ENCODE measurements at places on chromosomes 4 and X.

GRCh38 chr4:120693816-120694215, 228.7 kb downstream of the PRDM5 start:
- DNase-seq: no peak

DNA sequence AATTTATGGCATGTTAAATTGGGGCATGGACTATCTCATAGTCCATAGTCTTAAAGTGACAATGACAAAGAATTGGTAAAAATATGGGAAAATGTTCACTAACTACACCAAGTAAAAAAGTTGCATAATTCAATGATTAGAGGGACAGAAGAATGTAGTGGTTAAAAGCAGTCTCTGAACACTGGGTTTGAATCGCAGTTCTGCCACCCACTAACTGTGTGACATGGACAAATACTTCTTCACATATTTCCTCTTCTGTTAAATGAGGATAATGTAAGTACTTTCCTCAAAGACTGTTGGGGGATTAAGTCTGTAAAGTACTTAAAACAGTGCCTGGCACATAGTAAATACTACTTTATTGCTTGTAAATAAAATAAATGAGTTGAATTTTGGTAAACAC, 15.3 kb downstream of the COQ2 start:
- peak; percentile 47 for DNase-seq

GRCh38 chr4:16224264-16225166, 1.8 kb downstream of the TAPT1 start:
- DNase-seq: no peak

- DNase-seq: peak; percentile 94
These were observed 654.4 kb downstream of the IQCM start for GRCh38 chr4:149161247-149161646.

- peak; percentile 71 for DNase-seq
These were observed 68.7 kb downstream of the APBB2 start for GRCh38 chr4:41145571-41146078.

GRCh38 chrX:137194164-137194563, 160.4 kb upstream of the GPR101 start:
- DNase-seq: no peak

GRCh38 chrX:116449156-116449555, 12.8 kb downstream of the SLC6A14 start:
- DNase-seq: no peak

- DNase-seq: no peak
These were observed 53.0 kb upstream of the SHISA3 start for GRCh38 chr4:42344309-42344708.

- no peak for DNase-seq
These were observed 37.1 kb upstream of the KLHL8 start for GRCh38 chr4:87257523-87257922.

DNA sequence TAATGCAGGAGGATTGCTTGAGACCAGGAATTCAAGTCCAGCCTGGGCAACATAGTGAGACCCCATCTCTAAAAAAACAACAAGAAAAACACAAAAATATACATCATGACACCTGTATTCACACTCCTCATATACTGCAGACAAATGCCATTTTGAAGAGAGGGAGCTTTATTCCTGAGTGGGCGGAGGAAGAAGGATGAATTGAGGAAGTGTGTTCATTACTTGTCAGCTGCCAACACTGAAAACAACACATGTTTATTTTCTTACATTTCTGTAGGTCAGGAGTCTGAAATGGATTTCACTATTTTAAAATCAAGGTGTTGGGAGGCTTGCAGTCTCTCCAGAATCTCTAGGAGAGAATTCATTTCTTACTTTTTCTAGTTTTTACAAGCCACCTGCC, 47.2 kb upstream of the CD99 start:
- DNase-seq: no peak

DNA sequence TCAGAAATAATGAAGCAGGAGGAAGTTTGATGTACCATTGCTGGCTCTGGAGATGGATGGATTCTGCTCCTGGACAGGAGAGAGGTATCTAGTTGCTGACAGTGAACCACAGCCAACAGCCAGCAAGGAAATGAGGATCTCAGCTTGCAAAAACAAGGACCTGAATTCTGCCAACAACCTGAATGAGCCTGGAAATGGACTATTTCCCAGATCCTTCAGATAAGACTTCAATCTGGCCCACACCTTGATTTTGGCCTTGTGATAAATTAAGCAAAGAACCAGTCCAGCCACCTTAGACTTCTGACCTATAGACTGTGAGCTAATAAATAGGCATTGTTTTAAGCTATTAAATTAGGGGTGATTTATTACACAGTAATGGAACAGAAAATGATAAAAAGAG, 220.3 kb downstream of the ADAMTS3 start:
- no peak for DNase-seq

DNA sequence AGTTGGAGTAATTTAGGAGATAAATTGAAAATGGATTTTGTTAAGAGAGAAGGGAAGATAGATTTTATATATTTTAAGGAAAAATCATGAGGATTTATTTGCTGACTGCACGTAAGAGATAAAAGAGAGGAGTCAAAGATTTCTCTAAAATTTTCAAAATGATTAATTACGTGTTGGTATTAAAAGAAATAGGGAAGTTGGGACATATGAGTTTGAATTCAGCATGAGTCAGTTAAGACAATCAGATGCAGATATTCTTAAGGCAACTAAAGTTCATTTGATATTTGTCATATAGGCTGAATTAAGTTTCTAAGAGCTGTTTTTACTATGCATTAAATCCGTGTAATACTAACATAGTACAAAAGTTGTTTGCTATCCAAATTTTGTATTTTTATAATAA, 46.9 kb downstream of the TET2 start:
- no peak for DNase-seq

GRCh38 chr4:143241892-143242291, 57.2 kb downstream of the USP38 start:
- DNase-seq: peak; percentile 31

GRCh38 chrX:53373307-53373706, 49.1 kb downstream of the SMC1A start:
- no peak for DNase-seq

GRCh38 chr4:150569384-150569987, 12.5 kb upstream of the MAB21L2 start:
- DNase-seq: peak; percentile 63

GRCh38 chr4:87005690-87006425, 71.0 kb downstream of the AFF1 start:
- no peak for DNase-seq

GRCh38 chr4:103499094-103499493, 220.7 kb downstream of the TACR3 start:
- DNase-seq: no peak

- no peak for DNase-seq
These were observed 4.6 kb downstream of the SEC31A start for GRCh38 chr4:82886147-82886942.

GRCh38 chrX:129802863-129803262, 23.1 kb downstream of the SASH3 start:
- DNase-seq: no peak

GRCh38 chr4:153023139-153023538, 87.0 kb downstream of the FHDC1 start:
- no peak for DNase-seq

GRCh38 chrX:130915302-130915701, 12.3 kb upstream of the ENOX2 start:
- DNase-seq: peak; percentile 56

GRCh38 chr4:174317531-174317930, 33.8 kb downstream of the CEP44 start:
- DNase-seq: no peak

DNA sequence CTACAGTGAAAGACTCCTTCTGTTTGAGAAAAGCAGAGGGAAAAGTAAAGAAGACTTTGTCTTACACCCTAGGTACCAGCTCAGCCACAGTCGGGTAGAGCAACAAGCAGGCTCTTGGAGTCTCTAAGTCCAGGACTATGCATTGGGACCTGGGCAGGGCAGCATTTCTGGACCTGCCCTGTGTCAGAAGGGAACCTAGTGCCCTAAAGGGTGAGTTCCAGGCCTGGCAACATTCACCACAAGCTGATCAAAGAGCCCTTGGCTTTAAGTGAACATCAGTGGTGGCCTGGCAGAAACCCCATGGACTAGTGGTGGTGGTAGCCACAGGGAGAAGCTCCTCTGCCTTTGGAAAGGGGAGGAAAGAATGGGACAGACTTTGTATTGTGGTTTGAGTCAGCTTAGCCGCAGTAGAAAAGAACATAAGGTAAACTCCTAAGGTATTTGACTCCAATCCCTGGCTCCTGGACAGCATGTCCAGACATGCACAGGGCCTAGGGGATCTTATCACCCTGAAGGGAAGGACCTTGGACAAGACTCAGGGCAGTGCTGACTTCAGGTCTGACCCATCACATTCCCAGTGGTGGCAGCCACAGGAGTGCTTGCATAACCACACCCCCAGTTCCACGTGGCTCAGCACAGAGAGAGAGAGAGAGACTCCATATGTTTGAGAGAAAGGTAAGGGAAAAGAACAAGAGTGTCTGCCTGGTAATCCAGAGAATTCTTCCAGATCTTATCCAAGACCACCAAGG, 32.6 kb downstream of the CCDC158 start:
- no peak for DNase-seq

DNA sequence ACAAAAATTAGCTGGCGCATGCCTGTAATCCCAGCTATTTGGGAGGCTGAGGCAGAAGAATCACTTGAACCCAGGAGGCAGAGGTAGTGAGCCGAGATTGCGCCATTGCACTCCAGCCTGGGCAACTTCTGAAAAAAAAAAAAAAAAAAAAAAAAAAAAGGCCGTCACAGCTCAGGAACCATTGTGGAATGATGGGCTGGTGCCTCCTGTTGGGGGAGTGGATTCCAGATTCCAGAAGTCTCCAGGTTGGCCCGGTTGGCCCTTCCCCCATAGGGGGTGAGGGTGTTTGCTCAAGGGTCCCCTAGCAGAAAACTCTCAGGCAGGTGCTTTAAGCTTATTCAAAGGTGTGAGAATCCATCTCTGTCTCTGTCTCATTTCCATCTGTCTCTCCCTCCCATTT, 11.5 kb downstream of the SH3TC1 start:
- no peak for DNase-seq

DNA sequence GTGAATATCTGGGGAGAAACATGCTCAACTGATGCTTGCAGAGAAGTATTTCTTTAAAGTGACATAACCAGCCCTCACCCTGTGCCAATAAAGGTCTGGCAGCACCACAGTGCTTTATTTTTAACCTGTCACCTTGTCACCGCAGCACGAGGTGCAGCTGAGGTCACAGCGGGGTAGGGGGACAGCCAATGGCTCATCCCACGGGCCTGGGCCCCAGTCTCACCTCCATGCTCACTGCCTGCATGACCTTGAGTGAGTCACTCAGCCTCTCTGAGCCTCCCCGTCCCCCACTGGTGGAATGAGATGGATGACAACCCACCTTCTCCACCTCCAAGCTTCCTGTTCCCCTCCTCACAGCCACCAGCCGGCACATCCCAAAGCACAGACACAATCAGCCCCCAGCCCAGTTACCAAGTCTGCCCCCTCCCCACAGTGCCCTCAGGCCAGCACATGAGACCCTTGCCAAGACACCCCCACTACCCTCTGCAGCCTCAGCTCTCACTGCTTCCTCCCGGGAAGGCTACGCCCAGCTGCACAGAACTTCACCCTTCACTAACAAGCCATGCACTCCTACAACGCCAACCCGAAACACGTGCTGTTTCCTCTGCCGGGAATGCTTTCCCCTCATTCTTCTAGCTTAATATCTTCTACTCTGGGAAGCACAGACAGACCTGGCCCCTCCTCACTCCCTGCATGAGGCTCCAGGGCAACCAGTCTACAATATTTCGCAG, 24.9 kb upstream of the MAN2B2 start:
- DNase-seq: no peak

- DNase-seq: peak; percentile 62
These were observed 110.2 kb upstream of the MYOZ2 start for GRCh38 chr4:119025420-119025819.

DNA sequence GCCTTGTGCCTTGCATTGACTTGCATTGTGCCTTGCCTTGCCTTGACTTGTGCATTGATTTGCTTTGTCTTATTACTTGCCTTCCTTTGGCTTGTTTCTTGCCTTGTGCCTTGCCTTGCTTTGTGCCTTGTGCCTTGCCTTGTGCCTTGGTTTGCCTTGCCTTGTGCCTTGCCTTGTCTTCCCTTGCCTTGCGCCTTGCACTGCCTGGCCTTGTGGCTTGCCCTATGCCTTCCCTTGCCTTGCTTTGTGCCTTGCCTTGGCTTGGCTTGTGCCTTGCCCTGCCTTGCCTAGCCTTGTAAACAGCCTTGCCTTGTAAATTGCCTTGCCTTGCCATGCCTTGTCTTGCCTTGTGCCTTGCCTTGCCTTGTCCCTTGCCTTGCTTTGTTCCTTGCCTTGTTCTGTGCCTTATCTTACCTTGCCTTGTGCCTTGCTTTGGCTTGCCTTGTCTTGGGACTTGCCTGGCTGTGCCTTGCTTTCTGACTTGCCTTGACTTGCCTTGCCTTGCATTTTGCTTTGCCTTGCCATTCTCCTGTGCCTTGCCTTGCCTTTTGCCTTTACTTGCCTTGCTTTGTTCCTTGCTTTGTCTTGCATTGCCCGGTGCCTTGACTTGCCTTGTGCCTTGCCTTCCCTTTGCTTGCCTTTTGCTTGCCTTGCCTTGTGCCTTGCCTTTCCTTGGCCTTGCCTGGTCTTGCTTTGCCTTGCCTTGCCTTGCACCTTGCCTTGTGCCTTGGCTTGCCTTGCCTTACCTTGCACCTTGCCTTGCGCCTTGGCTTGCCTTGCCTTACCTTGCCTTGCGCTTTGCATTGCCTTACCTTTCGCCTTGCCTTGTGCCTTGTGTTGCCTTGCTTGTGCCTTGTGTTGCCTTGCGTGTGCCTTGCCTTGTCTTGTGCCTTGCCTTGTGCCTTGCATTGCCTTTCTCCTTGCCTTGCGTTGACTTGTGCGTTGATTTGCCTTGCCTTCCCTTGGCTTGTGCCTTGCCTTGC, 97.5 kb downstream of the TAB3 start:
- no peak for DNase-seq

DNA sequence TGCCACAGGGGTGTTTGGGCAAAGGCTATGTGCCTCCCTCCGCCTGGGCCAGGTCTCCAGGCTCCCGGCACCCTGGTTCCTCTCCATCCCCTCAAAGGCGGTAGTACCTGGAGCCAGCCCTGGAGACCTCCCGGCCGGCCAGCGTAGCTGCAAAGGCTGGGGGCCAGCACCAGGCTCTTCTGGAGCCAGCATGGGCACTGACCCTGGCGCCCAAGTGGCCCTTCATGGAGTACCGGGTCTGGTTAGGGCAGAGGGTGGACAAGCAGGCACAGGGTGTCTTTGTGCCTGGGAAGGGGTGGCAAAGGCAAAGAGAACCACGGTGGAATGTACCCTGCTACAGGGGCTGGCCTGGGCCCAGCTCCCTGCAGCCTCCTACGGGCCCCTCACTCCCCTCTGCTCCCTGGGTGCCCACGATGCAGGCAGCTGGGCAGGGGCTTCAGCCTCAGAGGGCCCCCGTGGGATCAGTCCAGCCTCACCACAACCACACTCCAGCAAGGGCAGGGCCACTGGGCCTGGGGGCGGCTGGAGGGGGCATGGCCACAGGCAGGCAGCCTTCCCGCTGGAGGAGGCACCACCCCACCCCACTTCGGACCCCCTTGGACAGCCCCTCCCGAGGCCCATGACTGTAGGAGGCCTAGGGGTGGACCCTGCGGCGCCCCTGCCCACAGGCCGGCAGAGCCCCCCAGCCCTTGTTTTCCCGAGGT, 112.9 kb upstream of the NKX1-1 start:
- no peak for DNase-seq

GRCh38 chrX:8273451-8273895, 102.4 kb upstream of the VCX2 start:
- DNase-seq: peak; percentile 75
